T-helper 2 cell treated with Interferon-gamma antibody and Interleukin-4, amounts not matched to agents 5 μg/mL and 100 μg/mL, for 36 hours (primary cell): ENCODE measurements at places on chromosomes 1 and 21.

GRCh38 chr21:29677326-29677725, 262.5 kb downstream of the GRIK1 start:
- no peak for DNase-seq

DNA sequence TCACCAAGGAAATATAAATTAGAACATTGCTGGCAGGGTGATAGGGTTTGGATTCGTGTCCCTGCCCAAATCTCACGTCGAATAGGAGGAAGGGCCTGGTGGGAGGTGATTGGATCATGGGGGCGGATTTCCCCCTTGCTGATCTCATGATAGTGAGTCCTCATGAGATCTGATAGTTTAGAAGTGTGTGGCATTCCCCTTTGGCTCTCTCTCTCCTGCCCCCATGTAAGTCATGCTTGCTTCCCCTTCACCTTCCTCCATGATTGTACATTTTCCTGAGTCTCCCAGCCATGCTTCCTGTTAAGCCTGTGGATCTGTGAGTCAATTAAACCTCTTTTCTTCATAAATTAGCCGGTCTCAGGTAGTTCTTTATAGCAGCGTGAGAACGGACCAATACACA, 60.6 kb downstream of the VPS26C start:
- DNase-seq = no peak

- peak; percentile 64 for DNase-seq
Observed at GRCh38 chr21:45550522-45551210, 8.4 kb upstream of the SLC19A1 start.

GRCh38 chr1:40781608-40781971, 2.0 kb upstream of the KCNQ4 start:
- DNase-seq = no peak

DNA sequence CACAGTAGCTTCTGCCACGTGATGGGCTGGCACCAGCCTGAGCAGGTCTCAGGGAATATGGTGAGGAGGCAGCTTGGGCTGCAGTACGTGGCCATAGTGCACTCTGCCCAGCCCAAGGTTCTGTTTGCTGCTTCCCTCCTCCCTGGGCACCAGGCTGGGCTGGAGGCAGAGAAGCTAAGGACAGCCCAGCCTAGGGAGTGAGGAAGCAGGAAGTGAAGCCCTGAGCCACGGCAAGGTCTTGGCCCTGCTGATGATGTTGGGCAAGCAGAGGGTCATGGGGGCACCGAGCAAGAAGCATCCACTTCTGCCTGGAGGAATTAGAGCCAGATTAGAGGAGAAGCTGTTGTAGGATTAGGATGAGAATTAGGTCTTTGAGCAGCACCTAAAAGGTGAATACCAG, 326.7 kb upstream of the VAMP3 start:
- DNase-seq = no peak

- no peak for DNase-seq
Observed at GRCh38 chr1:9822490-9822889, 1.3 kb downstream of the CLSTN1 start.

DNA sequence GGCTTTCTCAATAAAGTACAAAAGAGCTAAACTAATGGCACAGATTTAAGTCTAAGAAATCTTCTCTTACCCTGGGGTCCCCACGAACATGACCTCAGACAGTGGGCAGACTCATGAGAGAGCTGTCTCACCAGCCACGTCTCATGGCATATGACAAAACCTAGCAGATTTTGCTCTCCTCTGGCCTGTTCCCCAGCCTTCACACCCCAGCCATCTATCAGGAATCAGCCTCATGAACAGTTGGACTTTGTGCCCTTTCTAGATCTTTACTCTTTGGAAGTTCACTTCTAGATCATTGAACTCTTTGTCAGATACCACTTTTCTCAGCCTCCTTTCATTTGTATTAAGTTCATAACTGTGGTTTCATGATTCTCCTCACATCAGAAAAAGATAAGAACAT, 14.2 kb upstream of the HSD3B1 start:
- DNase-seq = no peak

DNA sequence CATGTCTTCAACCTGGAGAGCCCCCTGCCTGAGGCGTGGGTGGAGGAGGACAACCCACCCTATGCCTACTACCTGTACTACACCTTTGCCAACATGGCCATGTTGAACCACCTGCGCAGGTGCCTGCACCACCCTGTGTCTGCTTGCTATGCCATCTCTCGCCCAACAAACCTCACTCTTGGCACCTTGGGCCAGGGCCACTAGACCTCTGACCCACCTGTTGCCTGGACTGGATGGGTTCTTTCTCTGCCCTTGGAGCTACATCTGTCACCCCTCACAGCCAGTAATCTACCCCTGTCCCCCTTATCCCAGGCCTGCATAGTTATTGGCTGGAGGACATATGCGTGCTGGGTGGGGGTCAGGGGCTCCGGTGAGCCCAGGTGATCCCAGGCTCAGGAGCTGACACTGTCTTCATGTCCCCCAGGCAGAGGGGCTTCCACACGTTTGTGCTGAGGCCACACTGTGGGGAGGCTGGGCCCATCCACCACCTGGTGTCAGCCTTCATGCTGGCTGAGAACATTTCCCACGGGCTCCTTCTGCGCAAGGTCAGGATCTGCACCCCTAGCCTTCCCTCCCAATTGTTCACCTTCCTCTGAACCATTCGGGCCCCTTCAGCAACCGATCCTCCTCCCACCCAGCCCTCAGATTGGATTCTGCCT, 9.9 kb downstream of the AMPD2 start:
- no peak for DNase-seq
